ENCODE measurements at places on chromosomes 7 and 10. TPM values are rescaled to one million over a fixed set of nuclear protein-coding genes. Genes with fewer than 3 reads are reported as not detected.

GRCh38 chr7:23514755-23515154, 17.0 kb downstream of the TRA2A start:
- DNase-seq = no peak

Gene SIRT1
- polyA plus RNA-seq = 37.1 TPM

Gene SLC39A12
- polyA plus RNA-seq = not detected

Gene TRIM50
- 0.21 TPM for polyA plus RNA-seq

All from right renal pelvis (tissue), 4 donors.